ENCODE measurements at places on chromosomes 7 and 10.
A peak's percentile ranks its signal among the peaks of the same experiment; 100 is the strongest.

- peak; percentile 62 for DNase-seq
Observed at GRCh38 chr10:75104842-75105241, 6.6 kb upstream of the SAMD8 start.

DNA sequence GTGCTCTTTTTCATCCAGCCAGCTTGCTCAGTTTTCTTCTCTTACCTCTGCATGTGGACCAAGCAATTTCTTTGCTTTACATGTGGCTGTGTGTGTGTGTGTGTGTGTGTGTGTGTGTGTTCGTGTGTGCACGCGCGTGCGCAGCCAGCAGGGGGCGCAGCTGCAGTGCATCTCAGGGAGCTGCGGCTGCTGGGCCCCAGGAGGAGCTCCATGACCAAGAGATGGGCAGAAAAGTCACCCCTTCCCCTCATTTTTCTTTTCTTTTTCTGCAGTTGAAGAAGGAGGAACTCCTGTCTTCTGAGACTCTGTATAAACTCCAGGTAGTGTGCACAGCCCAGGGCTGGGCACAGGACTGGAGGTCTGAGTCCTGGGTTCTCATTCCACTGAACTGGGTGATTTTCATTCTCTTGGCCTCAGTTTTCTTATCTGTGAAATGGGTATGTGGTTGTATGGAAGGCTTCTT, 41.8 kb downstream of the BLNK start:
- DNase-seq = no peak

- no peak for DNase-seq
Observed at GRCh38 chr10:62738916-62739315, 65.6 kb upstream of the ADO start.

DNA sequence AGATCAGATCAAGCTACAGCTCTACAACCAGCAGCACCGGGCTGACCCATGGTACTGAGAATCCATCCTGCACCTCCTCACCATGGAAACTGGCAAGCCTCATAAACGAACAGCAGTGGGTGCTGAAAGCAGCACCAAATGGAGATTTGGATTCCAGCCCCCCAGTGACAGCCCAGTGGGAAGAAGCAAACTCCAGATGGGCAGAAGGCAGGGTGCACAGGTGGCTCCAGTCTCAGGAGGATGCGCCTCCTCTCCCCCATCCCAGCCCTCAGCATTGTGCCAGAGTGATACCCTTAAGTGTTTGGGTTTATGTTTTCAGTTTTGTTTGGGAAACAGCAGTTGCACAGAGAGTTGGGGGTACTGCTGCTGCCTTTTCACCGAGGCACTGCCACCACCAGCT, 20.6 kb upstream of the SMO start:
- no peak for DNase-seq

DNA sequence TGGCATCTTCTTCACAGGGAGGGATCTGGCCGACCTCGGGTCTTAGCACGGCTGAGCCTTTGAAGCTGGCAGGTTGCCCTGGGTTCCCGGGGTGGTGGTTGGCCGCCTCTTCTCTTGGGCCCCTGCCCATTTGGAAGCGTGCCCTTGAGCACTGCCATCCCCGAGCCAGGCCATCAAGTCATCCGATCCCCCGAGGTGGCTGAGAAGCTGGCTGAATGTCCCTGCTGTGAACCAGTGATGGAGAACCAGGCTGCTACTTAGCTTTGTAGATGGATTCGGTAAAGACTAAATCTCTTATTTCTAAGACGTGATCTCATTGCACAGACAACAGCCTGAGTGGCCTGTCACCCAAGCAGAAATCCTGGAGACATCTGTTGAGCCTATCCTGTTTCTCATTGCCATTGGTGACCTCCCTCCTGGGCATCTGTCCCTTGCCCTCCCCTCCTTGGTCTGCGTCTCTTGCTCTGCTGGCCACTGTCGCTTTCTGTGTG, 74.3 kb downstream of the GRK5 start:
- no peak for DNase-seq

- DNase-seq = no peak
Observed at GRCh38 chr7:4775848-4776623, 613 bp downstream of the AP5Z1 start.

DNA sequence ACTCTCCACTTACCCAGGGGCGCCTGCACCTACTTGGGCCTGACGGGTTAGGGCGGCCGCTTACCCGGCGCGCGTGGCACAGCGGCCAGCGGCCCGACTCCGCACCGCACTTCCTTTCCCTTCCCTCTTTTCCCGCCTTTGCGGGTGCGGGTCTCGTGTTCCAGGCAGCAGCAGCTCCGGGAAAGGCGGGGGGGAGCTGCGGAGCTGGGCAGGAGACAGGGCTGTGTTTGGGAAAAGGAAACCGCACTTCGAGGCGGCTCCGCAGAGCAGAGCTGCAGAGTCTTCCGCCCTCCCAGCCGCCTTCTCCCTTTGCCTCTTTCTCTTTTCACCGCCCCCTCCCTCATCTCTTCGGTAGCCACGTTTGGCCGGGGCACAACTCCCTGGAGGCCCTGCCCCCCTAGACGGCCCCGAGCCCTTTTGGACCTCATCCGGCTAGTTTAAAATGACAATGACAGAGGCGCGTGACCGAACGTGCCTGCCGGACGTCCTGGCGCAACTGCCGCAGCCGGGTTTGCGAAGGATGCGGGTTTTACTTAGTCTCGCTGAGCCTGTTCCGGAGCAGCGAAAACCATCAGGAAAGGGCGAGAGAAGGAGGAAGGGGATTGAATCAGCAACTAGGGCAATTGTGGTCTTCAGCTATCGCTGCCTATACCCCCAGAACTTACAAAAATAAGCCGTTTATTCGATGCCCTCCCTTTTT, 7.9 kb upstream of the PAX2 start:
- DNase-seq = no peak

DNA sequence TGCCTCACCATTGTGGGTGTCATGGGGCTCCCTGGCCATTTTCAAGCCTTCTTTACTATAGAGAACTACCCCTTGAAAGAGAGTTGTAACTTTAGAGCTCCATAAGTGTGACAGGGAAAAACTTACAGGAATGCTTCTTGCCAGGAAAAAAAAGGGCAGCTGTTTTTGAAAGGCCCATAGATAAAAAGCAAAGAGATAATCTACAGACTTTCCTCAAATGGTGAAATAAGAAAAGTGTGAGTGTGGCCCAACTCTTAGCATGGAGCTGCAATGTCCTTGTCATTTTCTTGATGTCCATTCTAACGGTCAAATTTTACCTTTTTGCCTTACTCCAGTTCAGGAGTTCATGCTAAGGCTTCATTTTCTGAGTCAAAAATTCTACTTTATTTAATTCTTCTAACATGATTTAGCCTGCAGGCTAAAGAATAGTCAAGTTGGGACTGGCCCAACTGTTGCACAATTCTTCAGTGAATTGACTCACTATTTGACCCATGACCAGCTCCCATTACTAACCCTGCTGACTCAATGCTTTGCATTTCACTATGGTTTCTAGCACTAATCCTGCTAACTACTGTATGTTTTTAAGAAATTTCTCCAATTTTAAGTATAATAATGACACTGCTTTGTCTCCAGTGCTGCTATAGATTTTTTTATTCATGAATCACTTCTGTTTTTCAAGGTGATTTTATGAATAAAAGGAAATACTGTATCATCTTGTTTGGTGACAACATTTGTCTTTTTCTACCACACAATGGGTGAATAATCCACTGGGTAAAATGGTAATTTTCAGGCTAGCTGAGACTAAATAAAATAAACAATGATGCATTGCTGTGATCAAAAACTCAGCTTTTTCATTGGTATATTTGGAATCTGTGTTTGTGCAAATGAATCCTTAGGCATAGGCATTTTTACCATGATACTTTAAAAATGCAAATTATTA, 41.4 kb upstream of the SGCE start:
- DNase-seq = no peak

- no peak for DNase-seq
Observed at GRCh38 chr7:139169816-139170215, 60.3 kb upstream of the ZC3HAV1 start.

DNA sequence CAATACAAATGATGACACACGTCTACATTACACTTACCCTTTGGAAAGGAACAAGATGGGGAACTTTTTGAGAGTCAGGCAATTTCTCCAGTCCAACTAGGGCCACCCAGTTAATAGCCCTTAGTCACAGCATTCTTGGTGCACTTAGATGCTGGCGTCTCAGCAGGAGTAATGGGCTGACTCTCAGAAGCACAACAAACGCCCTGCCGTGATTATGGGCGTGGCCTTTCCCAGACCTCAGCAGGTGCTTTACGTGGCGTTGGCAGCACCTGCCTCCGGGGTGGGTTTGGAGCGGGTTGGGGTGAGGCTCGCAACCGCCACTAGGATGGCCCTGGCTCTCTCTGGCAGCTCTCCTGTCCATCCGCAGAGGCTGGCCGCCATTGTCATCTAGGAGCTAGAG, 147.6 kb upstream of the SHH start:
- DNase-seq = peak; percentile 87

DNA sequence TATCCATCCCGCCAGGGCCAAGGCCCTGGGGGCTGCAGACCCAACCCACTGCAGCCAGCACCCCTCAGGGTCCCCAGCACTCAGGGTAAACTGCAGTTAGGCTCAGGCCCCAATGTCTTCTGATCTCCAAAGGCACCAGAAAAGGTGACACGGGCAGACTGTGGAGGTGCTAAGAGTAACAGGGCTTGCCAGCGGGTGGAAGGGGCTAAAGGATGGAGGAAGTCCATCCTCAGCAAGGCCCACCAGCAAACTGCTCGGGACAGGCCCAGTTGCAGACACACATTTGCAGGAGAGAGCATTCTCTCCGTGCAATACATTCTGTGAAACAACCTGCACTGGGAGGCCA, 95.6 kb upstream of the DDC start:
- no peak for DNase-seq

DNA sequence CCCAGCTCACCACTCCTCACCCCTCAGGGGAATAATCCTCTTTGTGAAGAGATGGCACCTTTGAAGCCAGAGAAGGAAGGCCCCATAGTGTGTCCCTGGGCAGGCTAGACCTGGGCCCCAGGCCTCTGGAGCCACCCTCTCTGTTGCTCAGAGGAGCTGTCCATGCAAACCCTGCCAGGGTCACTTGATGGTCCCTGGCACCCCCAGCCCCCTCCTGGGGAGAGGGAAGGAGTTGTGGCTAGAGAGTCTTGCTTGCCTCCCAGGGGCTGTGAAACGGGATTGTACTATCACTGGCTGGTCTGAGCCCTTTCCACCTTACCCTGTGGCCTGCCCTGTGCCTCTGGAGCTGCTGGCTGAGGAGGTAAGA, 5.8 kb downstream of the GHRHR start:
- DNase-seq = no peak

DNA sequence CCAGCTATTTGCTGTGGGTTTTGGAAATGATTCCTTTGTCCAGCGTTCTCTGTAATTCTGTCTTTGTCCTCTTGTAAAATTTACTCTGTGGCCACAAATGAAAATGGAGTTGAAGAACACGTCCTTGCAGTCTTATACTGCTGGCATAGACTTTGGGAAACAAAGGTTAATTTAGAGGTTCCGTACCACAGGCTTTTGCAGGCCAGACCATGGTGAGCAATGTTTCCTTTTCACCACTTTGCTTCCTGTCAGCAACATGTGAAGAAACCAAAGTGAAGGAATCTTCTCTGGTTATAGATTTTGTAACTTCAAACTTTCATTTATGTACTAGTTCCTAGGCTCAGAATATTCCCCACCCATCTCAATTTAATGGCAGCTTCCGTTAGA, 488.5 kb downstream of the MDFIC start:
- no peak for DNase-seq

- no peak for DNase-seq
Observed at GRCh38 chr7:69840248-69840647, 242.0 kb downstream of the AUTS2 start.

- no peak for DNase-seq
Observed at GRCh38 chr7:94324380-94325121, 70.1 kb upstream of the COL1A2 start.

DNA sequence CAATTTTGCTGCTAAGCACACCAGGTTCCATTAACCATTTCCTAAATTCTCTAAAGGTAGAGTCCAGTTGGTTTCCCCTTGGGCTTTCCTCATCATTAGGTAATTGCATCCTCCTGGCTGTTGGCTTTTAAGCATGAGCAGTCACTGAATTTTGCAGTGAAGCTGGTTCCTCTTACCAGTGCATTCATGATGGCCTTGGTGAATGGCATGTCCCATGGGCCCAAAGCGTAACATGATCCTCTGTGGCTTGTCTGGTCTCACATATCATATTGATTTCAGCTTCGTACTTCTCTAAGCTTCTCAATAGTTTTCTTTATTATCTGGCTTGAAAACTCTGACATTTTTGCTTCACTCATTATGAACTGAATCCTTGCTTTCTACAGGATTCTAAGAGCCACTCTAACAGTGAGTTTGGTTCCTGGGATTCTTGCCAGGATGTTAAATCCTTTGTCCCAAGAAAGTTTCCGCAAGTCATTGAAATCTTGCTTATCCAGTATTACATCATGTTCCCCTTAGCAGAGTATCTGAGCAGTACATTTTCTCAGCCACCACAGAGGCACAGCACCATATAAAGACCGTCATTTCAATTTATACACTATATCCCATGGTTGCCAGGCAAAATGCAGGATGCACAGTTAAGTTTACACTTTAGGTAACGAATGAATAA, 134.2 kb downstream of the PTN start:
- no peak for DNase-seq

DNA sequence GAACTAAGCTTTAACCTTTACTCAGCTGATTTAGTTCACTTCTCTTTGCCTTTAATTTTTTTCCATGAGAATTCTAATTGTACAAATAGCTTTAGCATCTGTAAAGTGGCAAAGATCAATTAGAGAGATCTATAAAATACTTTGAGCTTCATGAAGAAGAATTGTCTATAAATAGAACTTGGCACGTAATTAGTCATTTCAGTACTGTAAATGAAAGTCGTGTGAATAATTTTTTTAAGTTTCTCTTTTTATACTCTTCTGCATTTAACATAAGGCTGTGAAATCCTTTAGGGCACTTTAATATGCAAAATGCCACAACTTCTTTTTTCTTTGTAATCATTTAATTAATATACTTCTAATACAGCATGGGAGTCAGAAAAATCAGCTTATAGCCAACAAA, 177.8 kb downstream of the CSTF2T start:
- no peak for DNase-seq

DNA sequence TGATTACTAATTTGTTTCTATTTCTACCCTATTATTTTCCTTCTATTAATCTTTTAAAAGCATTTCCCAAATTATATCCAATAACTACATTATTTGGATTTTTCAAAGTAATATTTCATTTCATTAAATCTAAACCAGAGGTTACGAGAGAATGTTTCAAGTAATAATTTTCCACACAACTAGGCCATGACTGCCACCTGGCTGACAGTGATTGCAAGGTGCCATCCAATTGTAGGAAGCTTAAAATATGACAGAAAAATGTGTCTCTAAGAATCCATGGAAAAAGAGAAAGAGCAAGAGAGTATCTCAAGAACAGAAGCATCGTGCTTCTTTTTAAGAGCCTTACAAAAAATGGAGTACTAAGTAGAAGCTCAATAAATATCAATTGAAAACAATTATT, 48.7 kb downstream of the TPK1 start:
- no peak for DNase-seq

GRCh38 chr7:12715372-12716133, 28.1 kb downstream of the ARL4A start:
- DNase-seq = no peak

Data from mesenteric fat pad (tissue), 1 donor.